ENCODE measurements at places on chromosomes 6 and 20.
A peak's percentile ranks its signal among the peaks of the same experiment; 100 is the strongest.

DNA sequence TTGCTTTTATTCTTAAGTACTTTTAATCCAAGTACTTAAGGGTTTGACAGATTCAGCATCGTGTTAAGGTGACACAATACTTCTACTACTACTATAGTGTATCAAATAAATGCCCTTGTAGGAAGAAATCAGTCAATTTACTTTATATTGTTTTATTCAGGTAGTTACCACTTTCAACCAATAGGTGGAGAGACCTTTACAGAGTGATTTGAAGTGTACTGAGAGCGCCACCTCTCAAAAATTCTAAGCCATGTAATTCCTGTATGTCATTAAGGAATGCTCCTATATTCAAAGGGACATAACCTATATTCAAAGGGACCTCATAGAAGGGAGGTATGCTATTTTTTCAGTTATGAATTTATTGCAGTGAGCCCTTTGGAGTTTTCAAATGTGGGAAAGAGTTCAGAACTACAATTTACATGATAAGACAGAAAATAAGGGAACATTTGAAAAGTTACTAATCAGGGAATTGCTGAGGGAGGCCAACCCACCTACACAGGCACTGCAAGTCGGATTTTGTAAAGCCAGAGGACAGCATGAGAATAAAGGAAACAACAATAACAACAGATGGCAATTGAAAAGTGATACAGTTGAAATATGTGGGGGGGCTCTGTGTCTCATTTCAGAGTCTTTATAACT, 955.6 kb downstream of the TBC1D32 start:
- DNase-seq = no peak

- DNase-seq = no peak
These were observed 32.2 kb downstream of the RAMACL start for GRCh38 chr6:166554316-166554715.

DNA sequence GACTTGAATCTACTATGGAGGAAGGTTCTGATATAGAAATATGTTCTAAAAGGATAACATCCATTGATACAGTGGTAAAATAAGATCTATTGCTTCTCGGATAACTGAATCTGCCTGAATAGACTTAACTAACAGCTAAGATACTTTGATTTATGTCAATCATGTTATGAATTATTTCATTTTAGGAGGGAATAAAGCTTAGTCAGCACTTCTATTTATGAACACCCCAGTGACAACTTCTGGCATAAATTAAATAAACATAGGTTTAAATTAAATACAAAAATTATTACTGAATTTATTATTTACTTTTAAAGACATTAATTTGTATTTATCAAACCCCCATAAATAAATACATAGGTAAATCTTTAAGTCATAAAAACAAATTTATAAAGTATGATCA, 69.3 kb downstream of the IMPG1 start:
- no peak for DNase-seq

GRCh38 chr6:24313251-24314141, 44.4 kb downstream of the DCDC2 start:
- no peak for DNase-seq

DNA sequence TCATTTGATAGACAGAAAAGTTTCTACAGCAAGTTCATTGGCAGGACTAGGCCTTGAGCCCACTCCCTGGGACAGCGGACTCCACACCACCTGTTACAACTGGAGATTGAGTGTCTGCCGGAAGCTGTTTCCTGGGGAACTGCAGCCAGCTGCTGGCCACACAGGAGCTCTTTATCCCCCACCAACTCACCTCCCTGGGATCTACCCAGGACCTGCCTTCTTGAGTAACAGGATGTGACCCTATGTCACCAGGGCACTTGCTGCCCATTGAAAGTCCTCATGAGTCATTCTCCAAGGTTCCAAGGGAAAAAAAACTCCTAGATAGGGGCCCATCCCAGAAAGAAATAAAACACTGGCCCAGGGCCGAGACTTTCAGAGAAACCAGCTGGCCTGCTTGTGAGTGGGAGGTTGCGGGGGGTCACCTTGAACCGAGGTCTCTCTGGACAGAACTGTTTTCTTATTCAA, 37.4 kb upstream of the SLC9A8 start:
- no peak for DNase-seq

- DNase-seq = no peak
These were observed 70.1 kb downstream of the ZDHHC14 start for GRCh38 chr6:157450931-157451742.

DNA sequence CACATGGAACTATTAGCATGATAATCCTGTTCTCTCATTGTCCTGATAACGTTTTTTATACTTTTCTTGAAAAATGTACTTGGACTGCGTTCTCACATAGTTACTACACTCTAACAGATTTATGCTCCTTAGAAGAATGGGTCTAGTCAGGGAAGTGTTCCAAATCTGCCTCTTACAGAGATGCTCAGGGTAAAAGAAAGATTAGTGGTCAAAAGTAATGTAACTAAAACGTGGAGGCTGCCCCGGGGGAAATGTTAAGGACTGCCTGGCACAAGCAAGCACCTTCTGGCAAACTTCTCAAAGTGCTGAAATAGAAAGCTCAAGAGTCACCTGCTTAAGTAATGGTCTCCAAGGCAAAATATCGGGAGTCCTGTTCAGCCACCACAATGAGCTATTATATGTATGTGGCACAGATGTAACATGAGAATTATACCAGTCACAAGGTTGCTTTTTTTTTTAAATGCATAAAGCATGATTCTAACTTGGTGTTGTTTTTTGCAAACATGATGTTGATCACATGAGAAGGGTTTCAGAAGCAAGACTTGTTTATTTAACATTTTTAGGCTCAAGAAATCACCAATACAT, 244.5 kb upstream of the JARID2 start:
- DNase-seq = no peak

- DNase-seq = peak; percentile 64
These were observed 18.1 kb downstream of the OR2B2 start for GRCh38 chr6:27893836-27894807.

- DNase-seq = no peak
These were observed 48.6 kb downstream of the RALY start for GRCh38 chr20:34042262-34042661.

DNA sequence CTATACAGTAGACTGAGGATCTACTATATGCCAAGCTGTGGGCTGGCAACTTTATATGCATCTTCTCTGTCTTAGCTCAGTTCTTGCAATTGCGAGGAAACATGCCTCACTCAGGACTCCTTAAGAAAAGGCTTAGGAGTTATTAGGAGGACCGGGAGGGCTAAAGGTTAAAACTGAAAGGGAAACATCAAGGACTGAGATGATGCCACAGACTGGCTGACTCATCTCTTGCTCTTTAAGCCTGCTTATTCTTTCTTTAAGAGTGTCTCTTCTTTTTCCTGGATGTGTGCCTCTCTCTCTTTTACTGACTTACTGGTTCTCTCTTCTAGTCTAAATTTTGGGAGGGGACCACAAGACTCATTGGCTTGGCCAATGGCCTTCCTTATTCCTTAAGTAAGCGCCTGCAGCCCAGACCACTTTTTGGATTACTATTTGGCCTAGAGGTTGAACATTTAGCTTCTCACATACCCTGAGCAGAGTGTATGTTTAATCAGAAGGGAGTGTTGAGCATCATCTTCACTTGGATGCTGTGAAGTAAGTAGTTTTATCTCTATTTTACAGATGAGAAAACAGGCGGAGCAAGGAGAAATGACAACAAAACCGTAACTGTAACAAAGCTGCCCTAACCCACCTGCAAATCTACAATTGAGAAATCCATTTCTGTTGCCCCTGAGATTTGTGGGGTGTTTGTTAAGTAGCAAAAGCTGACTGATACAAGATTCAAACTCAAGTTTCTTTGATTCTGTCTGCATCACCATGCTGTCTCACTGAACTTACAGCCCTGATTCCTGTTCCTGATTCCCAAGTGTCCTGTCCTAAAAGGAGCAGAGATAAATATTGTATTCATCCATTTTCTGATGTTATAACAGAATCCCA, 7.2 kb upstream of the SDC4 start:
- no peak for DNase-seq

DNA sequence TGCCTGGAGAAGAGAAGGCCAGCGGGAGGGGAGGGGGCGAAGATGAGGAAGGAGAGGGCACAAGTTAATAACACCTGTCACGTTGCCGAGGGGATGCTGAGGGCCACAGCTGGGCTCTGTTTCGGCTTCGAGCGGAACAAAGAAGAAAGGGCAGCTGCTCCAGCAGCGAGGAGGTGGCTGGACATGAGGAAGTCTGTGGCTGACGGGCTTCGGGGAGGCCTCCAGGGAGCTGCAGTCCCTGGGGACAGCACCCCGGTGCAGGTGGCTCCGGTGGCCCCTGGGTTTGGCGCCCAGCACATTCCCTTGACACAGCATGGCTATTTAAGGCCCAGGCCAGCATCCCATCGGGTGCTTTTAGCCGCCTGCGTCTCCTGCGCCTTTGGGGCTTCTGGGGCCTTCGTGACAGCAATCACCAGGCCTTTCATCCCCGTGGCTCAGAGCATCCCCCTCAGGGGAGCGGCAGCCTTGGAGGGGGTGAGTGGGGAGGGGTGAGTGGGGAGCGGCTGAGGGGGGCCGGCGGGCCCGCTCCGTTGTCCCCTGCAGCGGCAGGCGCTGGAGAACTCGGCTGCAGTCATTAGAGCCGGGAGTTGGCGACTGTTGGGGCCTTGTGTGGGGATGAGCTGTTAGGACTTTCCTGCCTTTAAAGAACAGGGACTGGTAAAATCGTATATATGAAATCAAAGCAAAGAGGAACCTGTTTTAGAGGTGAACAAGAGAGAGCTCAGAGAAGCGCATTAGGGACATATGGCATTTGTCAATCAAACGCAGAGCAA, 99.0 kb downstream of the TMEM242 start:
- no peak for DNase-seq

DNA sequence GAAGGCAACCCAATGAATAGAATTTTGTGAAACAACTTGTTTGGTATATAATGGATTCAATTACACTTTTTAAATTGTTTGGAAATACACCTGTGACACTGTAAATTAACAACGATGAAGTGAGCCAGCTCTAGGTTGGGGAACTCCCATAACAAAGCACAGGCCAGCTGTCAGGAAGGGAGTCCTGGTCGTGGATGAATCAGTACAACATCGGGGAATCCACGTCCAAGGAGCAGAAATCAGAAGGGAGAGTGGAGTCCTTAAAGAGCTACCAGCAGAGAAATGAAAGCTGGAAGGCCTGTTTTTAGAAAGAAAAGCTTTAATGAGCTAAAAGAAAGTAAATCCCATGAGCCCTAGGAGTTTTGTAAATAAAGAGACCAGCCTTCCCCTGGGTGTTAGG, 223.1 kb upstream of the SLC35B3 start:
- no peak for DNase-seq

DNA sequence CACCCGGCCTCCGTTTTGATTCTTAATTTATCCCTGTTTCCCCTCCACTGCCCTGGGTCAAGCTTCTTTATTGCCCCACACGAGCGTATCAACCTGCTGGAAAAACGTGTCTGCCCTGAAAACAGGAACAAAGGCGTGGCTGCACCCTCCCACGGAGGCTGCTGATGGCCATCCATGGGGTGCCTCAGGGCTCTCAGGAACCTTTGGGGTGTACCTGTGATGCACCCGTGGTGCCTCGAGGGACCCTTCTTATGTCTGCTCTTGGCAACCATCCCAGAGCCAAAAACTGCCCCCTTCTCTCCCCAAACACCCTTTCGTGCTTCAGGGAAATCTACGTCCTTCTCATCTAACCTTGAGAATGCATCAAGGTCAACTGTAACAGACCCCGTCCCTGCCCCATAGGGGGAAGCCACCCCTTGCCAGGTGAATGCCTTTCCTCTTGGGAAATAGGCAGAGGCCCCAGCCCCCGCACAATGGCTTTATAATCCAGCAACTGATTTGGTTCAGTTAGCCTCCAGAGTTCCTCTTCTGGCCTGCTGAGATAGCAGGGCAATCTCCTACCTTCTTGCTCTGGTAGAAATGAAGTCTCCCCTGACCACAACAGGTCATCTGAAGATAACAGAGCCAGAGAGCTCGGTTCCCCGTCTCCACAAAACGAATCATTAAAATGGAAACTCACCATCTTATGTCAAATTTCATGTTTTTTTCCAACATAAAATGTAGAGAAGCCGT, 29.4 kb downstream of the PSMG4 start:
- no peak for DNase-seq

DNA sequence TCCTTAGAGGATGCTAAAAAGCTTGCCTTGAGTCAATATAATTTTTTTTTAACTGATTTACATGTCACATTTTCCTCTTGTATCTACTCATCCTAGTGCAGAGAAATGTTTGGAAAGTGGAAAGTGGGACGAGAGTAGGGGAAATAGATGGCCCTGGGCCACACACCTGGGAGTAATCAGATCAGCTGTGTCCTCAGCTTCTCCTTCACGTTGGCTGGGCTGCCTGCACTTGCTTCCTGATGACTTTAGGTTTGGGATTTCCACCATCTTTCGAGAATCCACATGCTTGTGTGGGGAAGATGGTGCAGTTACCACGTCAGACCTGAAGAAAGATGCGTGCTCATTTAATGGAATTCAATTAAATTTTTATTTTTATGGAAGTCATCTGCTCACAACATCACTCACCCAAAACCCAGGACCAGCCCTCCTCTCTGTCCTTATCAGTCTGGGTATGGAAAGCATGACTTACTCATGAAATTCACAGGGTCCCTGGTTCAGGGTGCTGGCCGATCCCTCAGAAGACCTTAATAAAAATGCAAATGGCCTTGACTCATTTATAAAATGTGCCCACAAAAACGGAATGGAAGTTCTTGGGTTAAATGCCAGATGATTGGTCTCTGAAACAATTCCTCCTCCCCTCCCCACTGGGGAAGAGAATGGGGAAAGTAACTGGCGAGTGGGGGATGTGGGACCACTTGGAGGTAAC, 74.5 kb upstream of the TIAM2 start:
- DNase-seq = no peak

DNA sequence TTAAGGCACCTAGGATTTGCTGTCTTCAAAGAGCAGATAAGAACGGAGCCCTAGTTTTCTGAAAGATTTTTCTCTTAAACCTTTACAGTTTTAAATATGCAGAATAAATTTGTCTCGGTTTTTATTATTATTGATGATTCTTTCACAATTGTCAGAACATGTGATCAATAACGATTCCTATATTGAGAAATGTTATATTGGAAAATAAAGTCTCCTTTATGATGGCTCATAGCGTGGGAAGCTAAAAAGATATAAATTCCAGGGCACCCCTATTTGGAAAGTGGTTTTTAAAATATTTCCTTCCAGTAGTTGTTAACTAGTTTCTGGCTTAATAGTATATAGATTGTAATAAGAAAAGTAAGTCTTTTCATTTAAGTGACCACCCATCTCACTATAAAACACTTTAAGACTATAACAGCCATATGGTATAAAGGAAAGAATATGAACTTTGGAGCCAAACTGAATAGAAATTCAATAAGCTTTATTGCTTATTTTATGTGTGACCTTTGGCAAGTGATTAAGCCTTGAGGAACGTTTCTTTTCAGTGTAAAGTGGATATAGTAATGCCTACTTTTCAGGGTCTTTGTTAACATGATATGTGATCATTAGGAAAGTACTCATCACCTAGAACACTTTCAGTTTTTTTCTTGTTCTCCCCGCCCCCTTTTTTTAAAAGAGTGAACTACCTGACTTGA, 369.6 kb downstream of the LAMA2 start:
- DNase-seq = no peak

- peak; percentile 52 for DNase-seq
These were observed 9.7 kb upstream of the ATXN1 start for GRCh38 chr6:16770701-16771569.

Data from effector CD8-positive, alpha-beta T cell (primary cell).